HCT116 (cell line): ENCODE measurements at places on chromosomes 1 and 21. TPM values are rescaled to one million over a fixed set of nuclear protein-coding genes. Genes with fewer than 3 reads are reported as not detected.
A peak's percentile ranks its signal among the peaks of the same experiment; 100 is the strongest.

The KCND3 gene
- 0.44 TPM for total RNA-seq

The B4GALT2 gene
- 76.8 TPM for total RNA-seq

The RALGPS2 gene
- 25.6 TPM for total RNA-seq

The IER5 gene
- total RNA-seq = 30.5 TPM

The PTPRC gene
- 1.2 TPM for total RNA-seq

The OR2L3 gene
- total RNA-seq = not detected

The LCK gene
- 0.79 TPM for total RNA-seq

The KIAA1614 gene
- total RNA-seq = 0.25 TPM

The TRIM67 gene
- 0.02 TPM for total RNA-seq

The FAAH gene
- 24.8 TPM for total RNA-seq

The NUP210L gene
- 0.10 TPM for total RNA-seq

The CHODL gene
- total RNA-seq = not detected

The CR1L gene
- 0.15 TPM for total RNA-seq

The CLCNKB gene
- 0.81 TPM for total RNA-seq

The P3H1 gene
- total RNA-seq = 32.9 TPM

The SPRR2G gene
- total RNA-seq = not detected

The CATSPERE gene
- 0.34 TPM for total RNA-seq

- DNase-seq = no peak
Measured at GRCh38 chr1:94999456-95000131, 72.7 kb upstream of the CNN3 start.

- DNase-seq = no peak
Measured at GRCh38 chr21:41222247-41223068, 54.5 kb downstream of the BACE2 start.

GRCh38 chr1:41917835-41918449 is 780 bp downstream of the HIVEP3 start:
- DNase-seq = no peak

DNA sequence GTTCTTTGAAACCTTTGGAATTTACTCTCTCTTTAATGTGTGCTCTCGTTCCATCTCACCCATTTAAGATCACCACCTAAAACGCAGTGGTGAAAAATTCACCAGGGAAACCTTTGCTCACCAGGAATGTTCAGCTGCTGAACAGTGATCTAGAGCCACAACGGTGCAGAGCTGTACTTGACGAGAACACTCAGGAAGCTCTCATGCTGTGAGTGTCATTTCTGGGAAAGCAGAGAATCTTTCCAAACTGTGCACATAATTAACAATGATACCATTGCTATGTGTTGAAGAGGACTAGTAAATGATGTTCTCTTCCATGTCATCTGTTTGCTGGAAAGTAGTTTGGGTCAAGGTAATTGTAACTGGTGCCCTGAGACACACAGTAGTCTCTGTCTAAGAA is 117.1 kb downstream of the ZZZ3 start:
- DNase-seq = no peak

DNA sequence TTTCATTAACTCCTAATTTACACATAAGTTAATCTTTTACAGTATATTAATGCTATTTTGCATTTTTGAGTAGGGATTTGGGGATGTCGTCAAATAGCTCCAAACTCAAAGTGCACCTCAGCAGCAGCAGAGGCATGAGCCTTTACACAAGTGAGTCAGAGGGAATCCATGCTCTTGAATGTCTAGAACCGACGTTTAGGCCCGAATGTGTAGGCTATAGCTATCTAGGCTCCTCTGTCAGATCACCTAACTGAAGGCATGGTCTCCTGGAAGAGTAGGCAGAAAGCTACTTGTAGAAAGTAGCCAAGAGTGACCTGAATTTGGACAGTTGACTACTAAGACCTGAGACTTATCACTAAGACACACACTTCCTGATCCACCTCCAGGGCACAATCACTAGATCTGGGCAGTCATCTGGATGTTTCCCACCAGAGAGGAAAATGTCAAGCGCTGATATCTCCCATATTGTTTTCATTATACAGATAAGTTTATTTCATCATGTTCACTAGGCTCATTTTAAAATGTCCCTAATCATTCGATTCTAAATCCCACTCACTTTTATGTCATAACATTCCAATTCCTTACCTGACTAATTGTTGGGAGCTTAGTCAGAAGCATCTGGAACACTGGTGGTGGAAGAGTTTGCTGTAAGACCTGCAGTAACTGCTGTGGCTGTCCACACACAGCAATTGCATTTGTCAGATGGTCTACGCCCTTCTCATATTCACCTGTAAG is 15.3 kb downstream of the TOMM20 start:
- DNase-seq = no peak

DNA sequence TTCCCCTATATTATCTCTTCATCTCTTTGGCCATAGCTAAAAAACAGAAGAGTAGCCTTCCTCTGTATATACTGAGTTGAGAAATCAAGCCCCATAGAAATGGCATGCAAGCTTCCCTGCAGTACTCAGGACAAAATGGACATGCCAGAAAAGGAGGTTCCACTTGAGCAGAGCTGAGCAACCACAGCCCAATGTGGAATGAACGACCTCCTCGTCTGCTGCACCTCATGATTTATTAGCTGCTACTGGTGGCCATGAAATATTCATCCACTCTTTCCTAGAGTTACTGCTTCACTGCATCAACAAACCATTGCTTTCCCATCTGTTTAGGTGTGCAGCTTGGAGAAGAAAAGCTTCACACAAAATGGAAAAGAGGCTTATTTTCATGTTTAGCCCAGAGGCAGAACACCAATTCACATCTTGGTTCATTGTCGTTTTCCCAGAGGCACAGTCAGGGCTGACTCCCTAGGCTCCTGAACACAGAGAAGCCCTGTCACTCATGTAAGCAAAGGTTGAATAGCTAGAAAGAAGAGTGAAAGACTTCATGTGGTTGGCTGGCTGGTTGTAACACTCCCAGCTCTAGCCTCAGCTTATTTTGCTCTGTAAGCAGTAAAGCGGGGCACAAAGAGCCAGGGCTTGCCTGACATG is 148.0 kb downstream of the TSEN15 start:
- no peak for DNase-seq

GRCh38 chr1:25484096-25484495 is 53.4 kb downstream of the MACO1 start:
- no peak for DNase-seq

DNA sequence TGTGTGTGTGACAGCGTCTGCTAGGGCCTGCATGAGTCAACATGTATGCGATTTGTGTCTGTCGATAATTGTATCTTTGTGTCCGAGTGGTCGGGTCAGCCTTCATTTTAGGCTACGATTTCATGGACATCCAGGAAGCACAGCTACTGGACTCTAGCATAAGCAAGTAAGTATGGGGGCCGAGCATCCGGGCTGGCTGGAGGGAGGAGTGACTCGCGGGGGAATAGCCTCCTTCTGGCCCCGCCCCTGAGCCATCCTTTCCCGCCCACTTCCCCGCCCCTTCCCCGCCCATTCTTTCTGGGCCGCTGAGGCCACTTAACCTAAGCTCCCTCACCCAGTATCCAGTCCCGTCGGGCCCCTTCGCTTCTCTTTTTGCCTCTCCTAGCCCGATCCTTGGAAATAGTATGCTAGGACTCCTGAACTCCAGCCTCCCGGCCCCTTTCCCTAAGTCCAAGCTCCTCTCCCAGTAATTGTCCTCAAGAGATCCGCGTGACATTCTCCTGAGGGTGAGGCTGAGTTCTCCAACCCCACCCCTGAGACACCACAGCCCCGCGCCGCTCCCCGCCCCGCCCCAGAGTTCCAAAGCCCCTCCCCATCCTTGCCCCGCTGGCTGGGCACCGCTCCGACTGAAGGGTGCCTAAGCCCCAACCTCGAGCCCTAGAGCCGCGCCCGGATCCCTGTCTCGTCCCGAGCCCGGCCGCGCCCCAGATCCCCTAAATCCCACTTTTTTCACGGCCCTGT is 1.2 kb downstream of the MAP3K6 start:
- DNase-seq = peak; percentile 73

GRCh38 chr1:219434285-219434922 is 178.5 kb downstream of the ZC3H11B start:
- no peak for DNase-seq

DNA sequence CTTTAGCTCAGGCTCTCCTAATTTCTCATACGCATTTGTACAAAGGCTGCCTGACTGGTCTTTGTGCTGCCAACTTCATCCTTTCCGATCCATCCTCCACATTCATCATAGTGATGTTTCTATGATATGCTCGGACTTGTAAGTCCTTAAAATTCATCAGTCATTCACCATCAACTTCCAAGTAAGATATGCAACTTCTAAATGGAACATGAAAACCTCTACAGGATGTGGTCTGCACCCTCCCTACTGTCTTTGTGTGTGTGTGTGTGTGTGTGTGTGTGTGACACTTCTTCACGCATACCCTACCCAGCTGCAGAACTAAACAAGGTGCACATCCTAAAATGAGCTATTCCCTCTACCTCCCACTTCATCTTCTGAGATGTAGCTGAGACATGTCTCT is 397.9 kb upstream of the NR5A2 start:
- DNase-seq = no peak

GRCh38 chr1:150002217-150002616 is 8.3 kb downstream of the OTUD7B start:
- no peak for DNase-seq

- no peak for DNase-seq
Measured at GRCh38 chr21:33089395-33090119, 19.6 kb downstream of the OLIG1 start.

- no peak for DNase-seq
Measured at GRCh38 chr1:40344597-40344996, 27.5 kb upstream of the COL9A2 start.

DNA sequence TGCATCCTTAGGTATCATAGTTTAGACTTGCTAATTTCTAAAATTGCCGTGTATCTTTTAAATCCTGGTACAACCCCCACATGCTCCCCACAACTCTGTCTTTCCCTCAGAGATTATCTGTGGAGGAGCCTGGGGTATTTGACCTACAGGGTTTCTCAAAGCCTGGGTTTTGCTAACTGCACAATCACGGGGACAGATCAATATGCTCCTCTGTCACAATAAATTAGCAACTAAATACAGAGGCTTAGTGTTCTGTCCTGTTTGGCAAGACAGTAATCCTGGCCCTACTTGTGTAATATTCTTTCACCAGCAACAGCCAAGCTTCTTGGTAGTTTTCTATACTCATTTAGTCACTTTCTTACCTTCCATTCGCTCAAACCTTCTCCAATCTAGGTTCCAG is 8.5 kb downstream of the ECHDC2 start:
- no peak for DNase-seq

DNA sequence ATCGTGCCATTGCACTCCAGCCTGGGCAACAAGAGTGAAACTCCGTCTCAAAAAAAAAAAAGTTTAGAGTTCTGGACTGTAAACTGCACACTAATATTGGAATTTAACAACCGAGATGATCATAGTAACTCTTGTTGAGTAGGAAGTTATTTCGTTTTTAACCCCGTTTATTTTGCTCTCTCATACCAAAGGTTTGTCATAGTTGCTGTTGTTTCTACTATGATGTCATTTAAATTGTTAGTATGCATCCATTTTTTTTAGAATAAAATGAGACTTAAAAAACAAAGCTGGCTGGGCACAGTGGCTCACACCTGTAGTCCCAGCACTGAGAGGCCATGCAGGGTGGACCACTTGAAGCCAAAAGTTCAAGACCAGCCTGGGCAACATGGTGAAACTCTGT is 49.3 kb downstream of the DOP1B start:
- no peak for DNase-seq

- DNase-seq = no peak
Measured at GRCh38 chr1:209873067-209873799, 45.5 kb downstream of the UTP25 start.

GRCh38 chr1:29279406-29279805 is 43.1 kb downstream of the PTPRU start:
- DNase-seq = no peak

- DNase-seq = no peak
Measured at GRCh38 chr1:201466492-201466891, 2.5 kb downstream of the PHLDA3 start.

- no peak for DNase-seq
Measured at GRCh38 chr1:31911994-31912780, 26.0 kb downstream of the PTP4A2 start.

- DNase-seq = no peak
Measured at GRCh38 chr1:228162286-228163006, 3.2 kb upstream of the IBA57 start.

GRCh38 chr21:34941162-34941561 is 107.9 kb downstream of the RUNX1 start:
- DNase-seq = no peak

GRCh38 chr1:15882665-15883064 is 35.2 kb downstream of the SPEN start:
- DNase-seq = no peak

- DNase-seq = no peak
Measured at GRCh38 chr1:21278860-21279845, 11.1 kb downstream of the ECE1 start.

DNA sequence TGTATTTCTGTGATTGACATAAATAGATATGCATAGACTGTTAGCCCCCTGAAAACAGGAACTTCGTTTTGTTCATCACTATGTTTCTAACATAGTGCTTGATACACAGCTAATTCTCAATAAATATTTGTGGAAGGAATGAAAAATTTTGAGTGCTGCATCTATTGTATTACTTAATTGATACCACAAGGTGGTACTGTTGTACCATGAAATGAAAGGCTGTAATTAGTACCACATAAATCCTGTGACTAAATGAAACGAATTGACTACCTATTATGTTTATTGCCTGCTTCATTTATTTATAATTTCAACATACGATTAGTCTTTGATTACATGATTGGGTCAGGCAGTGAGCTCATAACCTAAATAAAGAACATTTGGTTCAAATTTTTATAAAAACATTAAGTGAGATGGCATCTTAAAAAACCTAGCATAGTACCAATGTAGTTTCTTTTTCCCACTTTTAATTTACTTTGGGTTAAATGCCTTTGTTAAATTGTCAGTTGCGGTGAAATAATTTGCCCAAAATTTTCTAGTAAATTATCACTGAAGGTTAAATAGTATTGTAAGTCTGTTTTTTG is 15.0 kb upstream of the TGFB2 start:
- peak; percentile 31 for DNase-seq

- no peak for DNase-seq
Measured at GRCh38 chr1:14404862-14405301, 193.6 kb upstream of the KAZN start.

DNA sequence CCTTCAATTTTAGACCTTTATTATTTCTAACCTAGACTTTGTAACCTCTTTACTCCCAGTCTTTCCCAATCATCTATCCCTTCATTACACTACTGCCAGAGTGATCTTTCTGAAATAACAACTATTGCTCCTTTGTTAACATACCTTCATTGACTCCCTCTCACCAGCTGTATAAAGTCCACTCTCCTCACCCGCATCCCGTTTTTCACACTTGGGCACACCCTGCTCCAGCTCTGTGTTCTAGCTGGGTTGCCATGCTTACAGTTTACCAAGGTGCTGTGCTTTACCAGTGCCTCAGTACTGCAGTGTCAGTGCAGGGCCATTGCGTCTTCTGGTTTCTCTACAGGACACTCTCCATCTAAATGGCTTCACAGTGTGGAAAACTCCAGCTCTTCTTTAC is 148.2 kb downstream of the NFIA start:
- DNase-seq = no peak

GRCh38 chr1:32892368-32893197 is 6.3 kb downstream of the HPCA start:
- no peak for DNase-seq
